ENCODE measurements at places on chromosomes 2 and 18. TPM values are rescaled to one million over a fixed set of nuclear protein-coding genes. Genes with fewer than 3 reads are reported as not detected.

The HNMT gene
- total RNA-seq, result not detected

The MEIS1 gene
- total RNA-seq, result not detected

The TWIST2 gene
- not detected for total RNA-seq

The CD28 gene
- total RNA-seq, result 88.8 TPM

The ZNF804A gene
- total RNA-seq, result not detected

The ASPRV1 gene
- 0.54 TPM for total RNA-seq

Measured in activated naive CD8-positive, alpha-beta T cell treated with anti-CD3 and anti-CD28 coated beads for 36 hours (primary cell).